ENCODE measurements at places on chromosomes 13 and 19.

DNA sequence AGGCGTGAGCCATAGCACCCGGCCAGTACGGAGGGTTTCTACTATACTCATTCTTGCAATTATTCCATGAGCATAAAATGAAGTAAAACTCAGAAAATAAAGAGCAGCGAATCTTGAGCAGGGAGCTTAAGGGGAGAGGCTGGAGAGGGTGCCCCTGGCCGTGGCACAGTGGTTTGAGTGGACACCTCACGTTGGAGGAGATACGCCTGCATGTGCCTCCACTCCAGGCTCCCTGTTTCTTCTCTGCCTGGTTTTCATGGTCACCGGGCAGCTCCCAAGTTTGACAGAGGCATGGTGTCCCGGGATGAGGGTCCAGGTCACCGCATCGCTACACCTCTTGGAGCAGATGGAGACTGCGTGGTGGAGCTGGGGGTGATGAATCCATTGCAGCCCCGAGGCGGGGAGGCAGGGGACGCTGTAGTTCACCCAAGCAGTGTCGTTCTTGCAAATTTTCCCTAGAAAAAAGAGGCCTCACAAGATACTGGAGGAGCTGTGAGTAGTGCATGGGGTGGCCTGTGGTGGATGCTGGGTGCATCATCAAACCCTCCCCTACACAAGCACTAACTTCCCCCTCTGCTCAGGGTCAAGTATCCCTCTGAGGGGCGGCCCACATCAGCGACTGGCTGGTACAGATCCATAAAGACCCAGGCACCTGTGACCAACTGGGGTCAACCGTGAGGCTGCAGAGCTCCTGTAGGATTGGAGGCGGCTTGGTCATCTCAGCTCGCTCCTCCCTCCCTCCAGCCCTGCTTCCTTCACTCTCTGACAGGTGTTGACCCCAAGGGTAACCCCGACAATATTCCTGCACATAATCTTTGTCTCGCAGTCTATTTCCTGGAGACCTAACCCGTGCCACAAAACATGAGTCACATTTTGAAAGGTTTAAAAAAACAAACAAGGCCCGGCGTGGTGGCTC lies 3.6 kb upstream of the MIER2 start:
- DNase-seq: no peak

DNA sequence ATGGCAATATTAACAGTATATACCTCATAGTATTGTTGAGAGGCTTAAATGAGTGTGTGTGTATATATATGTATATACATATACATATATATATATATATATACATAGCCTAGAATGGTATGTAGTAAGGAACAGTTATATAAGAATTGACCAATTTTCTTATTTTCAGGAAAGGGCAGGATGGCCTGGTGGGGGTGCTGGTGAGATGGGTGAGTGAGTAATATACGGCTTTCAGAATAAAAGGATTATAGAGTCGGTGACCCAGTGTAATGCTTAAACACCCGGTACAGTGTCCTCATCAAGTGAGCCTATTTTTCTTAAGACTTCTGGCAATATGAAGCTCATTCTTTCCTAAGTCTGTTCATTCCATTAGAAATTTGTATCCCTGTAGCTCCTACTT lies 11.7 kb upstream of the FAM216B start:
- DNase-seq: no peak

DNA sequence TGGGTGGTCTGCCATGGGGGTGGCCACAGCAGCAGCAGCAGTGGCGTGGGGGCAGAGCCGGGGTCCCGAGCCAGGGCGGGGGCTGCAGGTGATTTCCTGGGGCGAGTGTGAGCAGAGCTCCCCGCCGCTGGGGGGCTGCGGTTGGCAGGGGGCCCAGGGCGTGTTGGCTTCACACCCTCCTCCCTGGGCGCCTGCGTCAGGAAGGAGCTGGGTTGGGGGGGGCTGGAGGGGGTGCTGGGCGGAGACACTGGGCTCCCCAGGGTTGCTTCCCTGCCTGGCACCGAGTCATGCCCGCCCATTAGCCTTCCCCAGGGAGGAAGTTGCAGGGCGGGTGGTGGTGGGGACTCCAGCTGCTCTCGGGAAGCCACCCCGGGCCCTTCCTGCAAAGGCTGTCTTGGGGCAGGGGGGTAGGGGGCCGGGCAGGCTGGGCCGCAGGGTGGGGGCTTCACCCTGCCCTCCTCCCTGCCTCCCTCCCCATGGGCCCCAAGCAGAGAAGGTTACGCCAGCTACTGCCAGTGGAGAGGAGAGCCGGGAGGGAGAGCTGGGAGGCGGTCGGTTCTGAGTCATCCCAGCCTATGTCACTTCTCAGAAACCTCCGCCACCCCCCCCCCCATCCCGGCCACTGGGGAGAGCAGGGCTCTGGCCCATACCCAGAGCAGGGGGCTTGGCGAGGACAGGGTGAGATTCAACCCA lies 4.6 kb downstream of the MIDN start:
- DNase-seq: peak; percentile 70

DNA sequence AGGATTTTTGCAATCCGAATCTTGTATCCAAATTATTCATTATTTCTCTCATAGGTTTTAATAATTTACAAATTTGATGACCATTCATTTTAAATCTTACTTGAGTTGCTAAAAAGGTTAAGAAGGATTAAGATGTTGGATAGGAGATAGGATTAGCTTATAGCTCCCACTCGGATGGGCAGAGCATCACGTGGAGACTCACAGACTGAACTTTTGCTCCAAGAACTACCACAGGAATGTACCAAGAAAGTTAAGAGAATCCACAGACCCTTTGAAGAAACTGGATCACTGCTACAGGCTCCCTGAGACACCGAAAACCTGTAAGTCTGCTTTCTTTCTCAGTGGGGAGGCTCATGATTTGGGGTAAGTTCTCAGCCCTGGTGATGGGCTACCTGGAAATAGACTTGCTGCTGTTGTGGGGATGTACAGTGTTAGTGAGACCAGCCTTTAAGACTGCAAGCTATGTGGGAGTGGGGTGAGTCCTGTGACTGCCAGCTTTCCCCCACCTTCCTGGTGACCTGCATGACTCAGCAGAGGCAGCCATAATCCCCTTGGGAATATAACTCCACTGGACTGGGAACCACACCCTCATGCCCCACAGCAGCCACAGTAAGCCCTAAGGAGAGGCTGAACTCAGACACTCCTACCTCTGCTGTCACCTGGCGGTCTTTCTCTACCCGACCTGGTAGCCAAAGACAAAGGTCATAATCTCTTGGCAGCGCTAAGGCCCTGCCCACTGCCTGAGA lies 1458.0 kb downstream of the OLFM4 start:
- no peak for DNase-seq

- DNase-seq: peak; percentile 29
These were observed at the start of gene ZNF154 for GRCh38 chr19:57708641-57709361. TSS of gene ZNF154 (minus strand) at chr19:57709204. CDS start at chr19:57708971, 233 bp downstream.

- DNase-seq: no peak
These were observed 551.2 kb downstream of the EFNB2 start for GRCh38 chr13:105984236-105984635.

GRCh38 chr13:20439261-20439660 lies 86.4 kb downstream of the CRYL1 start:
- DNase-seq: no peak

- no peak for DNase-seq
These were observed 37.9 kb upstream of the HTR2A start for GRCh38 chr13:46934749-46935148.

GRCh38 chr13:81682081-81682630 lies 1341.2 kb upstream of the SPRY2 start:
- no peak for DNase-seq

DNA sequence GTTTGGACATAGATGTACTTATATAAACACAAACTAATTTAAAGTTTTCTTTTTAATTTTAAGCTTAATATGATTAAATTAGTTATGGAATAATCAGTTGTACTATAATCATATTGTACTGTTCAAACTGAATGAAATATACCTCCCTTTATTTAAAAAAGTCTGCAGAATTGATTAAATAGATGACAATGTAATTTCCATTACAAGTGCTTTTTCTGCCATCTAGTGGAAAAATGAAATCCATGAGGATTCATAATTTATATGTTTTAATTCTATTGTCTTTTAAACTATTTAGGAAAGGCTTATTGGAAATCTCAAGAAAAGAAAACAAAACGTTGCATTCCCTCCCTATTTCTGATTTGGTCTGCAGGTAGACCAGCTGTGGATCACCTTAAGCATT lies 30.9 kb downstream of the MZT1 start:
- no peak for DNase-seq

DNA sequence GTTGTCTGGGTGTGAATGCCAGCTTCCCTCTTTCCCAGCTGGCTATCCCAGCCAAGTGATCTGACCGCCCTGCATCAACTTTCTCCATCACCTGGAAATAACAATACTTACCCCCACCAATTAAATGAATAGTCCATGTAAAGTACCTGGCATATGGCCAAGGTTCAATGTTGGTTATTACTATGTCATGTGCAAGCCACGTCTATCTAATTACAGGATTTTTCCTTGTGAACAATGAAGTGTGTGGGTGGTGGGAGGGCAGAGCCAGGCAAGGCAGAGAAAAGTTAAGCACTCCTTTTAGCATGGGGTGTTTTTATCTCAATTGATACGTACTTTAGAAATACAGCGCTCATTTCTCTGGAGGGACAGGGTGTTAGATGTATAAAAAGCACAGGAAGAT lies 121.1 kb downstream of the NHLRC3 start:
- peak; percentile 16 for DNase-seq

- no peak for DNase-seq
These were observed 536.7 kb upstream of the ARGLU1 start for GRCh38 chr13:107104631-107105030.

DNA sequence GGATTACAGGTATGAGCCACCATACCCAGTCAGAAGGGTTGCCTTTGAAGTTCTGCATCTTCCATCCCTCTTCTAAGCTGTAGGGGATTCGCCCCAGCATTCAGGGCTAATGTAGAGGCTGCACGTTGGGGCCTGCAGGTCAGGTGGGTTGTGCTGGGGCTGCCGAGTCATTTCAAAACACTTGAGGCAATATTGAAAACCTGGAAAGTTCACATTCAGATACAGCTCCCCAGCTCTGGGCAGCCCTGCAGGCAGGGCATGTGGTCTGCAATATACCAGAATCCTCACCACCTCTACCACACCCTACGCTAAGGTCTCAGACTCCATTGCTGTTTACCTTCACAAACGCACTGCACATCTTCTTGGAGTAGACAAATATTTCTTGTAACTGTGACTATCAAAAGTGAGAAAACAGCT lies 24.6 kb downstream of the CCNE1 start:
- DNase-seq: no peak

GRCh38 chr19:13401388-13401787 lies 104.9 kb downstream of the CACNA1A start:
- DNase-seq: no peak

- DNase-seq: no peak
These were observed 97.3 kb downstream of the STARD13 start for GRCh38 chr13:33188093-33188882.

DNA sequence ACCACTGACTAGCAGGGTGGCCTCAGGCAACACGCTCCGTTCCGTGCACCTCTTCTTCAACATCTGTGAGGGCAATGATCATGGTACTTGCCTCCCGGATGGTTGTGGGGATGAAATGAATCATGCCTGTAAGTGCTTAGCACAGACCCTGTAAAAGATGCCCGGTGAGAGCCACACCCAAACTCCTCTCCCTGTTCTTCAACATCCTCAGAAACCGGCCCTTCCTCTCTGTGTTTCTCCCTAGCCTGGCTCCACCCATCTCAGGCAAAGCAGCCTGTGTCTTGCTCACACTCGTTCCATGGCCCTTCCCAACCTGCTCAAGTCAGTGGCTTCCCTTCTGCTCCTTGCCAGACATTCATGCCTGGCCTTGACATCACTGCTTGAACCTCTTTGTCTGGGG lies 5.8 kb upstream of the DMKN start:
- no peak for DNase-seq

- DNase-seq: peak; percentile 98
These were observed at the start of gene RPS19 for GRCh38 chr19:41859618-41860418. TSS of gene RPS19 (plus strand) at chr19:41860255. CDS start at chr19:41860775, 520 bp downstream.

All from activated naive CD4-positive, alpha-beta T cell treated with Interleukin-2 at 50 U/mL for 16 hours (primary cell).